ENCODE measurements at places on chromosomes 16 and 17. TPM values are rescaled to one million over a fixed set of nuclear protein-coding genes. Genes with fewer than 3 reads are reported as not detected.

Gene KIF19
- total RNA-seq = 0.24 TPM

Gene CCDC40
- total RNA-seq = 4.3 TPM

Gene PTGES3L
- total RNA-seq = 0.55 TPM

Gene AATF
- total RNA-seq = 130 TPM

GRCh38 chr16:80986557-80986956 is 20.1 kb downstream of the CMC2 start:
- no peaks in the 10 kb centered on the region for H3K27me3 ChIP-seq
- no peak overlapping the region for H3K27ac ChIP-seq
- H3K4me3 ChIP-seq = no peak overlapping the region
- H3K4me1 ChIP-seq = no peaks in the 10 kb centered on the region
- H3K36me3 ChIP-seq = peaks cover 6% of the 10 kb centered on the region

DNA sequence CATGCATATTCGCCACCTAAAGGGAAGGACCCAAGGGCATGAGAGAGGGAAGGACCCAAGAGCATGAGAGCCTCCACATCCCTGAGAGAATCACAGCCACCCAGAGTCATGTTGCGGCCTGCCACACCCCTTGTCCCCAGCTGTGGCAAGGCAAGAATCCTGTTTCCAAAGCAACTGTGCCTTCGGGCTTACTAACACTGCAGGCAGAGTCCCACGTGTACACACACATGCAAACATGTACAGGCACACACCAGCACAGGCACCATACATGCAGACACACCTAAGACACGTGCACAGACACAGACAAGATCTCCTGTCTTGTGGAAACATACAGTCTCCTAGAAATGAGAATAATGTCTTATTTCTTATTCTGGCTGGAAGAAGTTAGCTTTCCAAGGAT is 92.4 kb upstream of the CDYL2 start:
- no peaks in the 10 kb centered on the region for H3K36me3 ChIP-seq
- no peaks in the 10 kb centered on the region for H3K4me1 ChIP-seq
- H3K4me3 ChIP-seq = no peak overlapping the region
- DNase-seq = no peak

DNA sequence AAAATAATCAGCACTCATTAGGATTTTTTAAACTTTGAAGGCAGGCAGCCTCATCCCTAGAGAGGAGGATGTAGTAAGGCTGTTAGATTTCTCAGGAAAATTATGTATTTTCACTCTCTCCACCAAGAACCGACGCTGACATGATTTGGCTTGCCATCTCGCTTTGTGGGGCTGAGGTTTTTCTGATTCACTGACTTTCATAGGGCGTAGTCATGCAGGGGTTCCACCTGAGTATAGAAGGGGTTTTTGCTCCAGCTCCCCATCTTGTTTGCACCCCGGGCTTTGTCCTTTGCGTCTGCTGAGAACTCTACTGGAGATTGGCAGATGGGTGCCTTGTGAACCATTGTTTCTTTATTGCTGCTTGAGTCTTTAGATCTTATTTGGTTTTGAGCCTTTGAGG is 20.2 kb downstream of the TOM1L1 start:
- no peak overlapping the region for H3K4me3 ChIP-seq
- no peaks in the 10 kb centered on the region for H3K36me3 ChIP-seq
- no peak overlapping the region for H3K27ac ChIP-seq
- no peaks in the 10 kb centered on the region for H3K4me1 ChIP-seq

- no peak overlapping the region for H3K27ac ChIP-seq
- H3K27me3 ChIP-seq = peaks cover 11% of the 10 kb centered on the region
- DNase-seq = no peak
- no peaks in the 10 kb centered on the region for H3K36me3 ChIP-seq
Measured at GRCh38 chr17:79752175-79752574, 21.4 kb downstream of the ENPP7 start.

- peaks cover 9% of the 10 kb centered on the region for H3K4me1 ChIP-seq
- no peaks in the 10 kb centered on the region for H3K27me3 ChIP-seq
- no peak for DNase-seq
- H3K36me3 ChIP-seq = no peaks in the 10 kb centered on the region
Measured at GRCh38 chr17:65688307-65688706, 126.9 kb upstream of the AXIN2 start.

- DNase-seq = no peak
- no peak overlapping the region for H3K27ac ChIP-seq
- H3K36me3 ChIP-seq = no peaks in the 10 kb centered on the region
- no peak overlapping the region for H3K4me3 ChIP-seq
Measured at GRCh38 chr16:12016291-12016947, 39.9 kb downstream of the SNX29 start.

- DNase-seq = no peak
- H3K4me3 ChIP-seq = no peak overlapping the region
- peaks cover 5% of the 10 kb centered on the region for H3K36me3 ChIP-seq
- no peak overlapping the region for H3K27ac ChIP-seq
Measured at GRCh38 chr16:56841233-56841632, 23.8 kb upstream of the SLC12A3 start.

GRCh38 chr16:5412731-5413130 is 315.1 kb upstream of the EEF2KMT start:
- no peaks in the 10 kb centered on the region for H3K36me3 ChIP-seq
- no peaks in the 10 kb centered on the region for H3K27me3 ChIP-seq
- no peak overlapping the region for H3K4me3 ChIP-seq
- H3K27ac ChIP-seq = no peak overlapping the region
- no peak for DNase-seq
- no peaks in the 10 kb centered on the region for H3K4me1 ChIP-seq

DNA sequence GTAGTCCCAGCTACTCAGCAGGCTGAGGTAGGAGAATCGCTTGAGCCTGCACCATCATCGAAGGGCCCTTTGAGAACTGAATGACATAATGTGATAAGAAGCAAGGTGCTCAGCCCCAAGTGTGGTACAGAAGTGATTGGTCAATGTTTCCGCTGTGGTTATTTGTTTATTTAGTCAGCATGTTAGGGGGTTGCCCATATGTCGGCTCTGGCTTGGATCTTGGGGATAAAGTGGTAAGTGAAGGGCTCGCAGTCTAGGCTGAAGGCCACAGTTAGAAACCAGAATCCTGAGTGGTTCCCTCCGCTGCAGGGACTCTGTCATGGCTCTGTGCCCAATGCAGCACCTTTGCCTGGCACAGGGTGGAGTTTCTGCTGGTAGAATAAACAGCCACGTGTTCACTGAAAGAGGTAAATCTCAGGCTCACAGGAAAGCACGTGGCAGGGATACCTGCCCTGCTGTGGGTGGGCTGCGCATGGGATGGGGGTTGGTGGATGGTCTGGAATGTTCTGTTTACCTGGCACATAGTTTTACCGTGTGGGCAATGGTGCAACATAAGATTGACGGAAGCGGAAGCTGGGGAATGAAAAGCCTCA is 35.4 kb downstream of the SYT17 start:
- H3K27ac ChIP-seq = no peak overlapping the region
- no peak for DNase-seq

DNA sequence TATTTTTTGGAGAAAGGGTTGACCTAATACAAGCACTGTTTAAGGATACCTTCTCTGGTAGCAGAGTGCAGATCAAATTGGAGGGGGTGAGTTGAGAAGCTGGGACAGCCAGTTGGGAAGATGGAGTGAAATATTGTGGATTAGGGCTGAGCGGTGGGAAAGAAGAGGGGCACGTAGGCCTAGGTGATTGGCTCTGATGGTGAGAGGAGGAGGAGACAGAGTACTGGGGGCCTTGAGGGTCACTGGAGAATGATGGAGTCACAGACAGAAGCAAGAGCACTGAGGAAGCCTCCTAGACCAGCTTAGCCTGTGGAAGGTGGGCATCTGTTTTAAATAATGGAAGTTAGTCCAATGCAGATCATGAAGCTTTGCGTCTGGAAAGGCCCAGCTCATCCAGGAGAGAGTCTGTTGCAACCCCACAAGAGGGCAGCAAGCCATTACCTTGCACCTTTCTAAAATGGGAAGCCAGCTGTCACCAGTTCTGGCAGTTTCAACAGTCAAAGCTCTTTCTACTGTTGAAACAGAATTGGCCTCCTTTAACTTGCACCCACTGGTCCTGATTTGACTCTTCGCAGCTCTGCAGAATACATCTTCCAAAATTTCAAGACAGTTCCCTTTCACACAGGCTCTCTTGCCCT is 11.8 kb downstream of the SLC9A5 start:
- no peak overlapping the region for H3K4me3 ChIP-seq
- H3K4me1 ChIP-seq = no peaks in the 10 kb centered on the region
- no peaks in the 10 kb centered on the region for H3K36me3 ChIP-seq
- no peak for DNase-seq

- H3K36me3 ChIP-seq = no peaks in the 10 kb centered on the region
- H3K4me3 ChIP-seq = no peak overlapping the region
- no peak overlapping the region for H3K27ac ChIP-seq
- H3K27me3 ChIP-seq = no peaks in the 10 kb centered on the region
Measured at GRCh38 chr16:12661656-12662172, 142.0 kb downstream of the CPPED1 start.

DNA sequence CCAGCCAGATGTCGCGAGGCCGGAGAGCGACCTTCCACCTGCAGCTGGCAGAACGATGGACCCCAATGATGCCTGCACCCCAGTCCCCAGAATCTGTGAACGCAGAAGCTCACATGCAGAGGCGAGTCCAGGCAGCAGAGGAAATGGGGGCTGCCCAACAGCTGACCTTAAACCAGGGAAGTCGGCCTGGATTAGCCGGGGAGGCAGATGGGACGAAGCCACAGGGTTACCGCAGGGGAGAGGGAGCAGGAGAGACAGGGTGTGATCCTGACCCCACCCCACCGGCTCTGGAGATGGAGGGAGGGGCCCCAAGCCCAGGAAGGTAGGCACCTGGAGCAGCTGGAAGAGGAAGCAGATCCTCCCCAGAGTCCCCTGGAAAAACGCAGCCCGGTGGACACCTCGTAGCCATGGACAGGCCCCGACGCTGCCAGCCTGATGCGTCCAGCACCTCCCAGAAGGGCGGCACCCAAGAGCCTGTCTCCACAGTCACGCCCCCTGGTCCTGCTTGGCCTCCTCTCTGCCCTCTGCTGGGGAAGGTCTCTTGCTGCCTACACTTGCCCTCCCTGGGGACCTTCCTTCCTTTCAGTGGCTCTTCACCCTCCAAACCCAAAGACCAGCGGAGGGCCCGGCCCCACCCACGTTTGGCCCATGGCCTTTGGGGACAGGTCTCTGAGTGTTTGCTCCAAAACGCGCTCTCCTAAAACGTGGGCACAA is 37.3 kb downstream of the PIEZO1 start:
- no peak for DNase-seq
- H3K4me3 ChIP-seq = no peak overlapping the region
- no peak overlapping the region for H3K27ac ChIP-seq
- H3K27me3 ChIP-seq = no peaks in the 10 kb centered on the region

DNA sequence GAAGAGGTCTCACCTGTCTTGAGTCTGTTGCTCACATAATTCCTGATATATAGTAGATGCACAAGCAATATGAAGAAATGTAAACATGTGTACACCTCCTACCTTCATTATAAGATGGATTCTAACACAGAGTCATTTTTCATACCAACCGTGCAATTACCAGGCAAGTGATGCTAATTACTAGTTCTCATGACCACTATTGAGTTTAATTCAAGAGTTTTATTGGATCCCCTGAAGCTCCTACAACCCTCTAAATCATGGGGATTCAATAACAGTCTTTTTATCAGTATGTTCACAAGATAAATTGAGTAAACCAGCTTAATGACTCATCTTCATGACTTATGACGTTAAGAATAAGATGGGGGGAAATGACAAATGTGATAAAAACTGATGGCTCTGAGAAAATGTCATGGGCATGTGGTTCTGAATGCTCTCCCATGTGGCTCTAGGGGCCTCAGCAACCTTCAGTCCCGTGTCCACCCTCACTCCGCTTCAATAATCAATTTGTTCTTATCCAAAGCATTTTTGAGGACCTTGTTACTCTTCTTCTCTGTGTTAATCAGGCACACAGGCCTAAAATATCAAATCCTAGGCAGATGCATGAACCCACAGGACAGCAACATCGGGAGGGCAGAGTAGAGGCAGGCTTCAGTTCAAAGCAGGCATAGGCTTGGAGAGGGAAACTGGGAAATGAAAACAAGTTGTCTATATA is 42.8 kb downstream of the PRAC1 start:
- peaks cover 10% of the 10 kb centered on the region for H3K27me3 ChIP-seq
- DNase-seq = no peak
- no peaks in the 10 kb centered on the region for H3K36me3 ChIP-seq
- H3K27ac ChIP-seq = no peak overlapping the region

GRCh38 chr16:70682239-70683145 is 3.4 kb downstream of the MTSS2 start:
- H3K27ac ChIP-seq = no peak overlapping the region
- H3K4me1 ChIP-seq = no peaks in the 10 kb centered on the region
- no peak for DNase-seq
- H3K27me3 ChIP-seq = peaks cover 7% of the 10 kb centered on the region

- peaks cover 9% of the 10 kb centered on the region for H3K4me1 ChIP-seq
- no peak within 1 kb of the TSS for H3K27ac ChIP-seq
- H3K27me3 ChIP-seq = peaks cover 5% of the 10 kb centered on the region
- peak within 1 kb of the TSS; percentile 50 for H3K4me3 ChIP-seq
- peak; percentile 31 for DNase-seq
Measured at GRCh38 chr17:38428112-38428642, at the start of gene ARHGAP23. Gene ARHGAP23, plus strand, starts transcription at chr17:38428464. Its CDS starts 22 bp downstream, at chr17:38428486.

All from CD8-positive, alpha-beta memory T cell (primary cell).